ENCODE measurements at places on chromosomes 11 and 22.

GRCh38 chr11:3109921-3110706 is 52.9 kb upstream of the CARS1 start:
- DNase-seq = peak; percentile 9

DNA sequence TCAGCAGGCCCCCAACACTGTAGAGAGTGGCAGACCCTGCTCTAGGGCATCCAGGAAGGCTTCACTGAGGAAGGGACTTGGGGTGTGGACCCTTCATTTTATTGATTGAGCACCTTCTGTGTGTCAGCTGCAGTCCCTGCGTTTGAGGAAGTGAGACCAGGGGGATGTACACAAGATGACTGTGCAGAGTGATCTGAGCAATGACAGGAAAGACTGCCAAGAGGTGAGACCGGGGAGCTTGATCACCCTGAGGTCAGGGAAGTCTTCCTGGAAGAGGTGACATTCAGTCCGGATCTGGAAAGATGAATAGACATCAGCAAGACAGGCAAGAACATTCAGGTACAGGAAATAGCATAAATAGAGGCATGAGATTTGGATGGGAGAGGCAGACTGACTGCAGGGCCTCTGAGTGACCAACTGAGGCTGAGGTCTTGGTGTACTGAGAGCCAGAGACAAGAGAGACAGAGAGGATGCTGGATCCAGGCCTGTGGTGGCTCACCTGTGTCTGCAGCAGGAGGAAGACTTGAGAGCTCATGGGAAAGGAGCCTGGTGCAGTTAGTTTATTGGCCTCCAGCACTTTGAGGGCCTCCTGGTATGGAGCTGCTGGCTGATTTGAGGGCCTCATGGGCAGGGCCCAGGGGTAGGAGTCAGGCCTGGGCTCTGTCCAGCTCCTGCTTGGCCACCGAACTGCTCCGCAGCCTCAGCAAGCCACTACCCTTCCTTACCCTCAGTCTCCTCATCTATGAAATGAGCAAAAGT is 5.2 kb downstream of the DGAT2 start:
- no peak for DNase-seq

DNA sequence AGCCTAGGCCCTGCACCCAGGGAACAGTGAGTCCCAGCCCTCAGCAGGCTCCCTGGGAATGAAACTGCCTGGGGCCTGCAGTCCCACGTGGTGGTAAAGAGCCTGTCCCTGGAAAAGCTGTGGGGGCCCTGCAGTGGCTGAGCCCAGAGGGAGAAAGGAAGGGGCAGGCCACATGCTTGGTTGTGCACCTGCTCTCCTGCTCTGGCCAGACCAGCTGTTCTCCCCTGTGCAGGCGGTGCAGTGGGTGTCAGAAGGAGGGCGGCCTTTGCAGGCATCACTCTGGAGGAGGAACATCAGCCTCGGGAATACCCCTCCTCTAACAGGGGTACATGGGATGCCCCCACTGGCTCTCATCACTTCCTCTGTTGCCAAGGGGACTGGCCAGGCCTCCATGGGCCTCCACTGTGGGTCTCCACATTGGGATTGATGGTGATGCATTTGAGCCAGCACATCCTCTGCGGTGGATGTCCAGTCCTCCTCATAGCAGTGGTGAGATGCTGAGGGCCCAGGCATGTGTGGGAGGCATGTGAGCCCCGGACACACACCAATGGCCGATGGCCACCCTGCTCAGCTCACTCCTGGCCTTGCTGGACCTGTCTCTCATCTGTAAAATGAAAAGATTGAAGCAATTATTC is 690.4 kb downstream of the BRD1 start:
- DNase-seq = no peak

DNA sequence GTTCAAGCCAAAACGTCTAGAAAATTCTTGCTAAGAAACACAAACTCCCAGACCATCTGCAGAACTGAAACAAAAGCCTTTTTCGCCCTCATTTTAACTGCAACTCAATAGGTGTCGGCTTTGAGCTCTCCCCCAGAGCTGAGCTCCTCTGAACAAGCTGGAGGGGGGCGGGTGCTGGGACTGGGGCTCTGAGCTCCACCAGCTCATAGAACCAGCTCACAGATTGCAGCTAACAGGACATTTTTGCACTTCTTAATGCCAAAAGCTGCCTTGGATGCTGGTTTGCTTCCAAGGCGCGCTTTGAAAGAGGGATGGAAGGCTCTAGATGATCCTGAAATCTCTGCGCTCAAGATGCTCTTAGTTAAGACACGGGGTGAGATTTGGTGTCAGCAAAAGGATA is 6.0 kb upstream of the YWHAH start:
- no peak for DNase-seq

- no peak for DNase-seq
These were observed 85.9 kb downstream of the BUD13 start for GRCh38 chr11:116686866-116687265.

DNA sequence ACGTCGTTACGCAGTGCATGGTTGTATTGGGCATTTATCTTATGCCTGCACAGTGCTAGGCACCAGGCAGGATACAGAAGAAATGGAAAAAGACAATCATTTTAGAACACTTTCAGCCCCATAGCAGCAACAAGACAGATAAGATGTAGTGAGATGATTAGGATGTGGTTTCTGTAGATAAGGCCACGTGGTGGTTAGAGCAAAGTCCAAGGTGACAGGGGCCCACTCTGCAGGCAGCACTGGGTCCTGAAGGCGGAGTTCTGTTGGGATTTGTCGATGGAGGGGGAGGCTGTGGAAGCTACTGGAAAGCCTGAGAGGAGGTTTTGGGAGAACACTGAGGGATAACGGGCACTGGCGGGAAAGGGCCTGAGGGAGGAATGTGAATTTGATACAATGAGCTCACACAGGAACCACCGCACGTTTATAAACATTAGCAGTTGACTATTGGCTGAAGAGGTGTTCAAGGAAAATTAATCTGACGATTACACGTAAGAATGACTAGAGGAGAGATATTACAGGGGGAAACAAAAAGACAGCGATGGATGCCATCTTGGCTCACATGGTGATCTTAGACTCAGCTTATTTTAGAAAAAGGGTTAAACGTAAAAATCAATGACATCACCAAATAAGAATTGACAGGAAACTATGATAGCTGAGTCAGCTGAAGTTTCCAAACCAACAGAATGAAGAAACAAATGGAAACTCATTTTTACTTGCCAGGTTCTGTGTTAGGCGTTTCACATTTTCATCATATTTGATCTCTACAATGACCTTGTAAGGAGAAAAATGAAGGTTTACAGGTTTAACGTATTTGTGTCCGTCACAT is 551.0 kb downstream of the OPCML start:
- no peak for DNase-seq

GRCh38 chr22:23392420-23393121 is 187.5 kb downstream of the IGLL1 start:
- no peak for DNase-seq

- DNase-seq = no peak
These were observed 5.0 kb upstream of the RASL10A start for GRCh38 chr22:29320546-29320945.

DNA sequence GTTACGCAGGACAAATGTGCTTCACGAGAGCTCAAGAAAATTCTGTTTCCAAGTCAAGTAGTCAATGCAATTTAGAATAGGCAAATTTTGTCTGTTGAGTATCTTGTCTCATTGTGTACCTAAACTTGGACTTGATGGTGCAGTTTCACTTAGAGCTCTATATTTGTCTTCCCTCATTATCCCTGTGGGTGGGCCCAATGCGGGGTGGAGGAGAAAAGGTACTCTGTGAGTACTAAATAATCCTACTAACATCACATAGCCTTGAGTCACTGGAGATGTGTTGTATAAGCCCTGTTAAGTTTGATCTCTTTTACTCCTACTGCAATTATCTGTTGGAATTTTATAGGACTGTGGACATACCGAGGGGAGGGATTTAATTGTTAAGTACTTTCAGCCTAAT is 331.2 kb downstream of the METTL15 start:
- DNase-seq = no peak

GRCh38 chr11:108501396-108501795 is 3.2 kb upstream of the POGLUT3 start:
- no peak for DNase-seq

- no peak for DNase-seq
These were observed 12.9 kb upstream of the HBE1 start for GRCh38 chr11:5282628-5283027.

- no peak for DNase-seq
These were observed 29.2 kb downstream of the SC5D start for GRCh38 chr11:121321614-121322243.

DNA sequence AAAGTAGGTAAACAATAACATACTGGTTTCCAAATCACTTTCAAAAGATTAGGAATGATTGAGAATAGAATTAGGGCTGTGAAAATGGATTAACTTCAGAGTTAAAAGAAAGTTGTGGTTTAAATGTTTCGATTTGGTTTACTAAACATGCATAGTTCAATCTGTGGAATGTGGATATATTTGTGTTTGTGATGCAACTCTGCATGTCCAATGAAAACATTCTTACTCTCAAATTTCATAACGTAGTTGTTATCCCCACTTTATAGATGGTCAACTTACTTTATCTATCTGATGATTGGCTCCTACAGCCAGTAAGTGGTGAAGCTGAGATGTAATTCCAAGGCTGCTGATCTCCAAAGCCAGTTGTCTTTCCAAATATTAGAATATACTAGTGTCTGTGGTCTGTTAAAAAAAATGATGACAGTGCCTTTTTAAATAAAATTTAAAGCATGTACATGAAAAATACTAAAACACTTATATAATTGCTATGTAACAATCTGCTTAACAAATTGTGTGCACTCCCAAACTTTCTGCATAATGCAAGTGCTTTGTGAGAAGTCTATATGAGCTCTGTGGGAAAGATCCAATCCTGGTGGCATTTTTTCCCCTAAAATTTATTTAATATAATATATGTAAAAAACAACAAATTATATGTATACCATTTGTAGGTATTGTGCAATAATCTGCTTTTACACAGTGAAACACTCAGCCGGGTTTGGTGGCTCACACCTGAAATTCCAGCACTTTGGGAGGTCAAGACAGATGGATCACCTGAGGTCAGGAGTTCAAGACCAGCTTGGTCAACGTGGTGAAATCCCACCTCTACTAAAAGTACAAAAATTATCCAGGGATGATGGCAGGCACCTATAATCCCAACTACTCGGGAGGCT is 9.7 kb upstream of the SIK3 start:
- DNase-seq = no peak

- no peak for DNase-seq
These were observed 20.0 kb downstream of the DAGLA start for GRCh38 chr11:61700212-61700611.

- no peak for DNase-seq
These were observed 19.7 kb upstream of the TSPAN18 start for GRCh38 chr11:44707094-44707493.

DNA sequence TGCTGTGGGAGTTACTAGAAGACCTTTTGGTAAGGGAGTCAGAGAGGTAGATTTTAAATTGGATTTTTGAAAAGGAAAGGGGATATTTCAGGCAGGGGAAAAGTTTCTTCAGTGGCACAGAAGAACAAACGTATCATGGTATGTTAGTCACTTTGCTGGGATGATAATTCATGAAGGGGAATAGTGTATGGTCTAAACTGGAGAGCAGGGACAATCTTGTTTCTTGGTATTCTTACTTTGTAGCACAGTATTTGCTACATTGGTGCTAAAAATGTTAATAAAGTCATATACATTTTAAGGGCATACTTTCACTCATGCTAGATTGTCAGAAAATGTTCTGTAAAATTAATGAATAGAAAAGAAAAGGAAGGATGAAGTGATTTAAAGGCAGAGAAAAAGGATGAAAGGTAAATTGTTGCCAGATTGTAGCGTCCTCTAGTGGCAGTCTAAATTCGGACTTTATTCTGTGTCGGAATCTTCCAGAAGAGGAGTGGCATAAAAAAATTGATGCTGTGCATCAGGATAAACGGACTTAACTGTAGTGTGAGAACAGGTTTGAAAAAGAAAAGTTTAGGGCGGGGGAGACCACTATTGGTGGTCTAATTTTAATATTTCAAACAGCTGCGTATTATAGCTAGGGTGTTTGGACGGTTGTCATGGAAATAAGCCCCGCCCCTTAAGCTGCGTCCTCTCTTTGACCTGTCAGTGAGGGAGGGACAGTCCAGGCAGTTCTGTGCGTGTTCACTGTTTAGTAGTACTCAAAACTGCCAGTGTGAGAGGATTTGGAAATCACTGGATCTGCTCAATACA is at the start of gene BCO2:
TSS of gene BCO2 (plus strand) at position 724 of the 810 bp plus-strand sequence. CDS start 90 bp downstream, outside the sequence.
- DNase-seq = peak; percentile 15

- DNase-seq = no peak
These were observed 74.5 kb upstream of the PICALM start for GRCh38 chr11:86143087-86144030.

DNA sequence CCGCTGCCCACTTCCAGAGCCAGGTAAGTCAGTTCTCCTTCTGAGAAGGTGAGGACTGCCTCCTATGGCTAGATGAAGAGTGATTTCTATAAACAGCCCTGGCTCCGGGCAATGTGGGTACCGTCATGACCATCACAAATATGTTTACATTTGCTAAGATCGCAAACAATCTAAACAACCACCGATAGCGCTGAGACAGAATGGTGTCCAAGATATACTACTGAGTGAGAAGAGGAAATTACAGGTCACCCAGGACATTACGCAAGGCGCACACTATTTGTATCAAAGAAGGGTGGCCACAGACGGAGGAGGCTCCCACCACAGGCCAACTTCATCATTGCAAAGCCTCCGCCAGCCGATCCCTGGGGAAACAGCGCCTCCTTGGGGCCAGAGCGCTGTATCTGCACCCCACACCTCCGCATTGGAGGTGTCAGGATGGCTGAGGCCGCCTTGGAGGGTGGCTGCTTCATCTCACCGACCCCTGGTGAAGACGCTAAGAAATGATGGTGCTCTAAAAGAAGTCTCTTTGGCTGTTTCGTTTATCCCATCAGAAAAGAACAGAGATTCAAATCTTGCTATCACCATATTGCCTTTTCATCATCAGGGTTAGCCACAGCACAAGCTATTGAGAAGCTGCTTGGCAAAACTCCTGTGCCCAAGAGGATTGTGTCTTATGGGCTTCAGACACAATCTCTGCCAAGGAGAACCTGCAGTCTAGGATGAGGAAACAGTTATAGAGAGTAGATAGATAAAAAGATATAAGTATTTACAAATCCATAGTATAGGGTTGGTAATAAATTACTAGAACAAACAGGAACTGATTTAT is 12.3 kb upstream of the ASRGL1 start:
- peak; percentile 11 for DNase-seq

GRCh38 chr22:35443338-35443737 is 43.4 kb downstream of the MCM5 start:
- no peak for DNase-seq

DNA sequence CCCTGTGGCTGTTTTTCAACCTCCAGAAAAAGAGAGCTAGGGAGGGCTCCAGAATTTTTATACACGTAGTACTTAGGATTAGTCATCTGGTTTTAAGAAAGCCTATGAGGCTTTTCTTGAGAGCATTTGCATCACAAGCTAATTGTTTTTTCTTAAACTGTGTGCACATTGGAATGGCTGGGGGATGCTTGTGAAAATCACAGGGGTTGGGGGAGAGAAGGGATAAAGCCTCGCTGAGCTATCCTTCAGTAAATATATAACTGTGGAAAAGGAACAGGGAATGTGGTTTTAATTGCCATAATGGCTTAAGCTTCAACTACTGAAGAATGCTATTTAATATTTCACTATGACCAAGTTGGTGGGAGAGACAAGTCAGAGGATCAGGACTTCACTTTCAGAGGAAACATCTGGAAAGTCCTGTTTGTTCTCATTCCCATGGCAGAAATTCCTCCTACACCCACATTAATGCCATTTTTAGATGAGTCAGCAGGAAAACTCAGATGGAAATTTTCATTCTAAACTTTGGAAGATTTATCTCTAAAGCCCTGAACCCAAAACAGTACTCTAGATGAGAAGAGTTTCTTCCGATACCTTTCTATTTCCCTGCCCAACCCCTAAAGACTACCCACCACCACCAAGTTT is 591.3 kb downstream of the LRRC4C start:
- no peak for DNase-seq

GRCh38 chr11:19026862-19027261 is 33.7 kb downstream of the MRGPRX2 start:
- no peak for DNase-seq
